Osteoblast (primary cell): ENCODE measurements at places on chromosomes 1 and 21.
A peak's percentile ranks its signal among the peaks of the same experiment; 100 is the strongest.

GRCh38 chr21:45439161-45439872, 34.4 kb downstream of the COL18A1 start:
- peak; percentile 100 for DNase-seq

DNA sequence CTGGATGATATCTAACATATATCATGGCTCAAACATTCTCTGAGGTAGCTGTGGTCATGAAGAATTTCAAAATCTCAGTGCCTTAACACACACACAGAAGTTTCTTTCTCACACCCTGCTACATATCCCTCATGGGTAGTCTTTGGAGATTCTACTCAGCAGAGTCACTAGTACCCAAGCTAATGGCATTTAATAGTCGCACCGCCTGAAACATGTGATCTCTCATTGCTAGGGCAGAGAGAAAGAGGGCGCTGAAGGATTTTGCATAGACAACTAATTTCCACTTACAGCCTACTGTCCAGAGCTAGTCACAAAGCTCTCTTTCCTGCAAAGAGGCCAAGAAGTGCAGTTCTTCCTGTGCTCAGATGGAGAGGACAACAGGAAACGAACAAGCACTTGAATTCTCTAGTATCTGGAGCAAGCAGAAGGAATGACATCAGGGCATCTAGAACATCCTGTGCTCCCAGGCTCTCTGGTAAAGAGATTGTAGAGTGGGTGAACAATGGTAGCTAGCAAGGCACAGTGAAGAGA, 183.4 kb upstream of the PTBP2 start:
- no peak for DNase-seq

- DNase-seq = peak; percentile 47
These were observed 8.2 kb downstream of the NES start for GRCh38 chr1:156668801-156669637.

DNA sequence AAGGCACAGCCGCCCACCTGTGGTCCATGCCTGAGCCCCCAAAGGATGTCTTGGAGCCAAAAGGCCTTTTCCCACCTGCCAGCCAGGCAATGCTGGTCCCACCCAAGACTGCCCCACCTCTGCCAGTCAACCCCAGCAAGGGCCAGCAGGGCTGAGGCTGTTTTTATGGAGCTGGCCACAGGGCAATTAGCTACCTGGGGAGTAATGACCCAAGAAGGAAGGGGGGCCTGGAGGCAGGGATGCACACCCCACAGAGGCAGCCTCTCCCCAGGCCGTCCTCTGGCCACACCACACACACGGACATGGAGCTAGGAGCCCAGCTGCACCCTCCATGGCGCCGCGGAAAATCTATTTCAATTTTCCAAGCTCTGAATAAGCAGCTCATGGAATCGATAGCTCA, 27.2 kb downstream of the CHD5 start:
- no peak for DNase-seq

- no peak for DNase-seq
These were observed 200.3 kb downstream of the DSCAM start for GRCh38 chr21:40646651-40647050.

- peak; percentile 76 for DNase-seq
These were observed 6.0 kb downstream of the CYB561D1 start for GRCh38 chr1:109499661-109500536.

DNA sequence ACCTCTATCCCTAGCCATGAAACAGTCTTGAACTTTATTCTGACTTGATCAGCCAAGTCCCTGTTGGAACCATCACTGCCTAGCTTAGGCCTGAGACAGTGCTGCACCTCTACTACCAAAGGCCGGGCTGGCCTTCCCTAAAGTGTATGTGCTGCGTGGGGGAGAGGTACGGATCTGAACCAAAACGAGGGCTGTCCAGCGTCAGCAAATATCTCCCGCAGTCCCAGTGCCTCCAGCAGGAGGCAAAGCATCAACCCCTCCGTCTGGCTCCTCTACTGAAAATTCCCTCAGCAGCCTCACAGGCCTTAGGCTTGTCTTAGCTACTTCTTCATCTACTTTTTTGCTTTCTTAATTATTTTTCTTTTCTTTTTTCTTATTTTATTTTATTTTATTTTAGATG, 33.3 kb upstream of the KIF26B start:
- no peak for DNase-seq

DNA sequence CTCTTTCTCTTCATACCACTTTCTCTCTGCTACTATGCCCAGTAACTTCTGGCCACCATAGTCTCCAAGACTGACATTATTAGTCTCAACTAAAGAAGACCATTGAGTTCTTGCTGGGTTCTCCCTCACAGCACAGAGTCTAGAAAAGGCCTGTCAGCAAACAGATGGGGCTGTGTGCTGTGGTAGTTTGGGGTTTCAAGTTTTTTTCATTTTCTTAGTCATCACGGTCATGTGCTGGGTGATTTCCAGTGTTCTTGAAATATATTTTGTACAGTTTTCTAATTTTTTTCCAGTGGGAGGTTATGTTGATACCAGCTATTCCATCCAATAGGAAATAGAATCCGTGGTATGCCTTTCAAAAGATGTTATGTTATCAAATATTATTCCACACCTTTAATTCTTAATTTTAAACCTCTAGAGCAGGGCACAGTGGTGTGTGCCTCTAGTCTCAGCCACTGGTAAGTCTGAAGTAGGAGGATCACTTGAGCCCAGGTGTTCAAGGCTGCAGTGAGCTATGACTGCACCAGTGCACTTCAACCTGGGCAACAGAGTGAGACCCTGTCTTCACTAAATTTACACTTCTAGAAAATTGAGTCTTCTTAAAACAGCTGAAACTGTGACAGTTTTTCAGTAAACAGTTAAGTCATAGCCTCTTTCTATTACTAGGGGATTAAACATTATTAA, 8.3 kb downstream of the CFHR2 start:
- DNase-seq = peak; percentile 11
